Breast epithelium (tissue), 4 donors: ENCODE measurements at places on chromosomes 16 and 17. TPM values are rescaled to one million over a fixed set of nuclear protein-coding genes. Genes with fewer than 3 reads are reported as not detected.

- H3K27ac ChIP-seq: no peak overlapping the region
- H3K4me1 ChIP-seq: no peaks in the 10 kb centered on the region
- no peaks in the 10 kb centered on the region for H3K27me3 ChIP-seq
- peaks cover 15% of the 10 kb centered on the region for H3K36me3 ChIP-seq
These were observed 6.1 kb downstream of the HIRIP3 start for GRCh38 chr16:29989111-29989858.

DNA sequence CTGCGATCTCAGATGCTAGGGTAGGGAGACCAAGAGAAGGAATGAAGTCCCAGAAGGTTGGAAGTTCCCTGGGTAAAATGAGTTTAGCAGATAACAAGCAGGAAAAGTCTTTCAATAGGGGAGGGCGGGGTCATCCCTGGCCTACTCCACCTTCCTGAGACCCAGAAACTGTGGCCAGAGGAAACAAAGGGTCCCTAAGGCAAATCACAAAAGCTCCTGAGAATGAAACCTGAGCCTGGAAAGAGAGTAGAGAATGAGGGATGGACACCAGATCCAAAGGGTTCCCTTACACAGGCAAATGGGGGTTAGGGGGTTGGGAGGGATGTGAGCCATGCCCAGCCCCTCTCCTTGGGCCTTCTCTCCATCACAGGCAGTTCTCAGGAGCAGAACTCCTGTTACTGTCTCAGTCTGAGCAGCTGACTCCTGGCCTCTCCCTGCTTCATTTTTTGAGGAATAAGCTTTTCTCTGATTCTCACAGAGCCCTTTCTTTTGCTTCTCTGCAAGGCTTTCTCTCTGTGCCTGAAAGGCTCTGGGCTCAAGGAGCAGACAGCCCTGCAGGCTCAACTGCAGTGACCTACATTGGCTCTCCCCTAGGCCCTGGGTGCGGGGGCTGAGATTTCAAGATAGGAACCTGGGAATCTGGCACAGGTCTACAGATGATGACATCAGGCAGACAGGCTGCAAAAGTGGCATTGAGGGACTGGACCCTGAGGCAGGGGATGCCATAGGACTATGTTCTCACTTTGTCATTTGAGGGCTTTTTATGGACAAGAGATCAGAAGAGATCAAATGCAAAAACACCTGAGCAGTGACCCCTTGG is 9.8 kb upstream of the NR1D1 start:
- DNase-seq: peak; percentile 51
- no peaks in the 10 kb centered on the region for H3K36me3 ChIP-seq
- H3K4me3 ChIP-seq: no peak overlapping the region
- peak overlapping the region; percentile 98 for H3K27ac ChIP-seq
- H3K27me3 ChIP-seq: no peaks in the 10 kb centered on the region

CD300LB gene
- total RNA-seq: 0.88 TPM

NOTUM gene
- not detected for total RNA-seq

C16orf96 gene
- total RNA-seq: not detected
